ENCODE measurements at places on chromosomes 11 and 22. TPM values are rescaled to one million over a fixed set of nuclear protein-coding genes. Genes with fewer than 3 reads are reported as not detected.

Gene ALX4
- total RNA-seq: not detected

Gene CCDC89
- total RNA-seq: 0.26 TPM

Gene JHY
- 2.7 TPM for total RNA-seq

Gene PHOX2A
- not detected for total RNA-seq

Gene CRACR2B
- total RNA-seq: 35.3 TPM

Gene TMEM132A
- 105 TPM for total RNA-seq

Gene APOL1
- 313 TPM for total RNA-seq

Gene APOBEC3B
- 43.3 TPM for total RNA-seq

Gene CDKN1C
- total RNA-seq: 2.2 TPM

Gene GAB4
- total RNA-seq: not detected

Gene CDC42EP2
- total RNA-seq: 43.2 TPM

Gene PRRG4
- total RNA-seq: 22.9 TPM

Gene DPAGT1
- total RNA-seq: 46.7 TPM

Gene C11orf97
- not detected for total RNA-seq

Gene DEUP1
- not detected for total RNA-seq

Gene GCAT
- 22.7 TPM for total RNA-seq

GRCh38 chr11:126115816-126116331 lies 53.2 kb upstream of the CDON start:
- DNase-seq: peak; percentile 65

- no peak for DNase-seq
Measured at GRCh38 chr11:32885556-32885955, 7.1 kb upstream of the QSER1 start.

DNA sequence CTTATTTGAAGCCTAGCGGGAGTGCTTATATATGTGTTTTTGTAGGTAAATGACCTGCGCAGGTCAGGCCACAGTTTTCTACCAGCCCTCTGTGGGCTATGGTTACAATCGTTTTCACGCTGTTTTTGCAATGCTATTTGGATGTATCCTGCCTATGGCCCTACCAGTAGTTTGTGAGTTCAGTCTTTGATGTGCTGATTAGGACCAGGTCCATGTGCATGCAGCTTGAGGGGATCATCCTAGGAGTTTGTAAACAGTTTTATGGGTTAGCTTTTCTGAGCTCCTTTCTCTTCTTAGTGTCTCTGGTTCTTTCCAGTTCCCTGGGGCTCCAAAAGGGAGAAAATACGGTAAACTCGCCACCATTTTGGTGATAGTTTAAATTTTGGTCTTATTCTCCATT lies 142.5 kb downstream of the LDLRAD3 start:
- DNase-seq: no peak

GRCh38 chr11:16184588-16184987 lies 171.8 kb downstream of the SOX6 start:
- peak; percentile 38 for DNase-seq

DNA sequence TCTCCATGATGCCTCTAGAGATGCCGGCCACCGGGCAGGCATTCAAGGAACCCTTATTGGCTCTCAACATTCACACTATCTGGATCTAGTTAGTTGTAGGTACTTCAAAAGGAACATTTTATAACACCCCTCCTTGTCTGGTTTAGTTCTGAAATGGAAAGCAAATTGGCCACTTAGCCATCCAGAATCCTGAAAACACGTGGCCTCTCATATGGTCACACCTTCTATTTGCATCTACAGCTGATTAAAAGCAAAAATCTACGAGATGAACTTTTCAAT lies 29.2 kb downstream of the ABTB2 start:
- no peak for DNase-seq

GRCh38 chr11:69390561-69390960 lies 90.9 kb upstream of the LINC01488 start:
- no peak for DNase-seq

DNA sequence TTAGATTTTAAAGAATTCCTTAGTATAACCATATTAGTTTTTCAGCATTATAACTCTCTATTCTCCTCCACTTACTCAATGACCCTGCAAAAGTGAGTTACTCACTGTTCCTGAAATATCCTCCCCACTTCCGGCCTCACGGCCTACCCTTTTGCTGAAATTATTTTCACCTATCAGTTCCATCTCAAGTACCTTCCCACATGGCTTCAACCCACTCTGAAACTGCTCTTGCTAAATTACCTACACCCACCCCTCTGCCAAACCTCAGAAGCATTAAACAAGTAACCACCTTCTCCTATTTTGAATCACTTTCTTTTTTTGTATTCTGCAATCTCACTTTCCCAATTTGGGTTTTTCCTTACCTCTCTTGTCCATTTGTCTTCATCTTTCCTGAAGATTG lies 37.7 kb downstream of the OR5P2 start:
- DNase-seq: no peak

- no peak for DNase-seq
Measured at GRCh38 chr11:19800162-19800561, 87.5 kb downstream of the NAV2 start.

GRCh38 chr11:111736621-111737443 lies 29.4 kb downstream of the PPP2R1B start:
- no peak for DNase-seq

DNA sequence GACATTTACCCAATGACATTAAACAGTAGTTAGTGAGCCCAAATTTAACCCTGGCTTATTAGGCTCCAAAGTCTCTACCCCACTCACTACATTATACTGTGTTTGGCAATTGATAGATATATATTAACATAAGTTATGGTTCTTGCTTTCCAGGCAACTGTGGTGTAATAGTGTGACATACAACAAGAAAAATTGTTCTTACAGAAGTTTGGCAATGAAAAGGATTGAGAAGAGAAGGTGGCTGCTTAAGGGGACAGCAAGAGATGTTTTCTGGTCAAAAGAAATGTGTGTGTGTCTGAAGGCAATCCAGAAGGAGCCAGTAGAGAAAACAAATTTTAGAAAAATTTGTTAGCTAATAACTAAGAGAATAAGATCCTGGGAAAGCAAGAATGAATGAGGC lies 132.4 kb downstream of the SWAP70 start:
- DNase-seq: no peak

GRCh38 chr22:42994917-42995562 lies 19.9 kb downstream of the PACSIN2 start:
- DNase-seq: peak; percentile 70

DNA sequence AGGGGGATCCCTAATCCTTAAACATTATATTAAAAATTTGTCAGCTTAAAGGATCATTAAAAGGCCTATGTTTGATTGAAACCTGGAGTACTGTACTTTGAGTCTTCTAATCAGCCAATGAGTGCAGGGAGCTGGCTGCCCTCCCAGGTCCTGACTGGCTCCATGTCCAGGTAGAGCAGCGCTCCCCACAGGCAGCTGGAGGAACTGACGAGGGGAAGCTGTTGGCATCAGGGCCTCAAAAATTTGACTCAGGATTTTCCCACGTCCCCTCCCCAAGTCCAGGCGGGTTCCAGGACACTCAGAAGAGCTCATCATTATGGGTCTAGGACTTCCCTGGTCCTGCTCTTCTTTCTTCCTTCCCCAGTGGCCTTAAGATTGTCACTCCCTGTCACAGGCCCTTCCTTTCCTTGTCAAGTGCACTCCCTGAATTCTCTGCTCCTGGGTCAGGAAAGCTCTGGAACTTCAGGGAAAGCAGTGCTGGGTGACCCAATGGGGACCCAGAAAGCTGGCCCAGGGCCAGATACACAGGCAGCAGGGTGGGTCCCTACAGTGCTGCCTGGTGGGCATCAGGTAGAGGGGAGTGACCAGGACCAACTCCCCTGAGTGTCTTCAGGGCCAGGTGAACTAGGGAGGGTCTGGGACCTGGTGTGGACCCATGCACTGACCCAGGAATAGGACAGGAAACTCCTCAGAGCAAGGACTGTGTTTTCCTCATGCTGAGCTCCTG lies 65.5 kb downstream of the GGTLC2 start:
- DNase-seq: no peak

DNA sequence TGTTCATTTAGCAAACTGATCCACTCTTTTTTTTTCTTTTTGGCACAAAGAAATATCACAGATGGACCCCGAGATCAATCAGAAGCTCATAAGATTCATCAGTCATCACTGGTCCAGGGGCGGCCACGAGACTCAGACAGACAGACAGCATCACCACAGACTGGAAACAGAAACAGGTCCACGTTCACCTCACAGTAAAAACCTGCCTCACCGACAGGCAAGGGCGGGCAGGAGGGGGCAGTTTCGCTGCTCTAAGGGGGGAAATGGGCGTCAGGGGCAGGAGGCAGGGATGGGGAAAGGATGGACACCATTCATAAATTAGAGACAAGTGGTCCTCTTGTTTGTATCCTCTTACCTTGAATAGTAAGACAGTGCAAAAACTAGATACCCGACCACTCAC lies 16.5 kb downstream of the CHST1 start:
- DNase-seq: no peak

- DNase-seq: peak; percentile 44
Measured at GRCh38 chr11:116224154-116224888, 548.5 kb downstream of the BUD13 start.

DNA sequence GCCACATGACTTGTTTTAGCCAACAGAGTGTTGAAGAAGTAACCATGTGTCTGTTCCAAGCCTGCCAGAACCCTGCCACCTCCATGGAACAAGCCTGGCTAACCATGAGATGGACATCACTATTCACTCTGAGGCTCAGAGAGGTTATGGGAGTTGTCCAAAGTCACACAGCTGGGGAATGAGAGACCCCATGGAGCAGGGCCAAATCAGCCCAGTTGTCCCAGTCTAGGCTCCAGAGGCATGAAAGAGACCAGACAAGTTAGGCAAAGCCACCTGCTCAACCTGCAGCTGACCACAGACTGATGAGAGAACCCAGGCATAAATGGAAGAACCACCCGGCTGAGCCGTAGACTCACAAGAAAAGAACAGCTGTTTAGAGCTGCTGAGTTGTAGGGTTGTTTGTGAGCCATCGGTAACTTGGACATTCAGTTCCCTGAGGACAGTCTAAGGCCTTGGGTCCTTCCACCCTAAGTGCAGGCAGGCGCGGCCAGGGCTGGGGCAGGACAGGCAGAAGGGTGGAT lies 74.7 kb upstream of the PHF21B start:
- DNase-seq: no peak

DNA sequence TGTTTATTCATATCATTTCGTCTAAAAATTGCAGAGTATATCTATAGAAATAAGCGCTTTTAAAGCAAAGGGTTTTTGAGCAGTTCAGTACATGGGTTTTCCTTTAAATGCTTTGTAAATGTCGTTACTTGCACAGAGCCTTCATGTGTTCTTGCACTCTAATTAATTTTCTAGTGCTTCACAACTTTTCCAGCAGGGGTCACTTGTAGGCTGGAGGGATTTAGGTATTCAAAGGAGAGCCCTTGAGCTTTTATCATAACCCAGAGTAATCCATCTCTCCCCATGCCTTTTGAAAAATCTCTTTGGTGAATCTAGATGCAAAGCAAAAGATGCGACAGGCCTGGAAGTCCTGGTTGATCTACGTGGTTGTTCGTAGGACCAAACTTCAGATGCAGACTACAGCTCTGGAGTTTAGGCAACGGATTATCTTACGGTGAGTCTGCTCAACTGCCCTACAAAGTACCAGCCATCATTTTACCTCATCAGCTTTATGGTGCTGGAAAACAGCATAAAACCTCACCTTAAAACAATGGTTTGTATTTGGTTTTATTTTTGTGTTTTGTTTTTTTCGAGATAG lies 60.4 kb downstream of the SFI1 start:
- peak; percentile 19 for DNase-seq

DNA sequence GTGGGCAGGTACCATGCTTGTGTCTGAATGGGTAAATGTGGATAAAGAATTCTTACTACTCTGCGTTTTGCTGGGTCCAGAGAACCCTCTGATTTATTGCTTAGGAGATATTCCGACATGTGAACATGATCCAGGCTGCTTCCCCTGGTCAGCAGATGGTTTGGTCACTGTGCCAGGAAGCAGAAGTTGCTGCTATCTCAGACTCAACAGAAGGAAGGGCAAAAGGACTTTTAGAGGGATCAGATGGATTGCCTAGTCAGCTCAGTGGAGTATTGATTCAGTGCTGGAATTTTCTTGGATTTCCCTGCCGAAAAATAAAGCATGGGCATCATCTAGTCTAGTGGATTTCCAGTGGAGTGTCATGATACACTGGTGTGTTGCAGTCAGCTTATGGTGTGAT lies 440.1 kb downstream of the NTM start:
- no peak for DNase-seq

GRCh38 chr11:88375927-88376470 lies 38.5 kb upstream of the CTSC start:
- no peak for DNase-seq

GRCh38 chr11:21430537-21430936 lies 761.2 kb downstream of the NELL1 start:
- no peak for DNase-seq

- DNase-seq: no peak
Measured at GRCh38 chr11:119511614-119512306, 88.8 kb upstream of the THY1 start.

DNA sequence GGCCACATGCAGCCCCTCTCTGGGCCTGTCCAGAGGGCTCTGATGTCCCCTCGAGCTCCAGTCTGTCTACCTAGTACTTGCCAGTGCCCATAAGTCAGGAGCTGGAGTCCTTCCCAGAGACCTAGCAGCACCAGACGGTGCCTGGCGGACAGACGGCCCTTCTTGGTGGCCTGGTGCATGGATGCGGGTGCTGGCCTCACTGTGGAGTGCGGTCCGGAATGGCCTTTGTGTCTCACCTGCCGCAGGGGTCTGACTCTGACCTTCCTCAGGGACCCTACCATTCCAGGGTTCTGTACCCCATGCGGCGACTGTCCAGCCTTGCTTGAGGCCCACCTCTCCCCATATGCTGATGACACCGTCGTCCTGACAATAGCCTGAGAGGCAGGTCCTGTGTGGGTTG lies 29.4 kb upstream of the SMIM38 start:
- no peak for DNase-seq

GRCh38 chr11:119729951-119730613 lies 1.1 kb upstream of the NECTIN1 start:
- peak; percentile 29 for DNase-seq

DNA sequence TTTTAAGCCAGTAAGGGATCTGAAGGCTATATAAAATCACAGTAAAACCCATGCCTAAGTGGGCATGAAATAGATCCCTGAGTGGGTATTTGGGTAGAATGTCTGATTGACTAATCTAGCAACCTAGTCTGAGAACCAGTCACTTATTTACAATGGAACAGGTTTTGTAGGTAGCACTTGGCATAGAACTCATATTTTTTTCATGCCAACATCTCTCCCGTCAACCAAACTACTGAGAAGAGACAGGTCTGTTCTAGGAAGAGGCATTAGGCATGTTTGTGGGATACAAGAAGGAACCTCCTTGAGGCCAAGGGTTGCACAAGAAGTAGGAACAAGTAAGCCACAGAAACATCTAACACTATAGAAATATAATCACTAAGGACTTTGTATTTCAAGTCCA lies 840.4 kb upstream of the TENM4 start:
- DNase-seq: no peak

DNA sequence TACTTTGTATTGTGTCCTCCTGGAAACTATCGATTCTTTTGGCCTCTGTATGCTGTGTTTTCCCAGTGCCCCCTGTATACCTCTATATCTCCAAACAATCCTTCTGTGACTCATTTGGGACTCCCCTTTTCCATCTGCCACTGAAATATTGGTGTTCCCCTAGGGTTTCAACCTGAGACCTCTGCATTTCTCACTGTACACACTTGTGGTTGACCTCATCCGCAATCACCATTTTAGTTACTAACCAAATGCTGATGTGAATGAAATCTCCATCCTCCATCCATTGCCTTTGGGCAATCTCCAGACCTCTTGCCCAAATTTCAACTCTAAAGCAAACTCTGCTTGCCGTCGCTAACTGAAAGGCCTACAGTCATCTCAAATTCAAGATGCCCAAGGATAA lies 190.6 kb upstream of the PLET1 start:
- DNase-seq: no peak
